ENCODE measurements at places on chromosomes 4 and X. TPM values are rescaled to one million over a fixed set of nuclear protein-coding genes. Genes with fewer than 3 reads are reported as not detected.

The QRFPR gene
- total RNA-seq, result not detected

The BMX gene
- not detected for total RNA-seq

The DLG3 gene
- 12.3 TPM for total RNA-seq

The PF4V1 gene
- total RNA-seq, result 2.6 TPM

The FRMD7 gene
- not detected for total RNA-seq
